T-helper 2 cell (primary cell): ENCODE measurements at places on chromosomes 7 and 10.

DNA sequence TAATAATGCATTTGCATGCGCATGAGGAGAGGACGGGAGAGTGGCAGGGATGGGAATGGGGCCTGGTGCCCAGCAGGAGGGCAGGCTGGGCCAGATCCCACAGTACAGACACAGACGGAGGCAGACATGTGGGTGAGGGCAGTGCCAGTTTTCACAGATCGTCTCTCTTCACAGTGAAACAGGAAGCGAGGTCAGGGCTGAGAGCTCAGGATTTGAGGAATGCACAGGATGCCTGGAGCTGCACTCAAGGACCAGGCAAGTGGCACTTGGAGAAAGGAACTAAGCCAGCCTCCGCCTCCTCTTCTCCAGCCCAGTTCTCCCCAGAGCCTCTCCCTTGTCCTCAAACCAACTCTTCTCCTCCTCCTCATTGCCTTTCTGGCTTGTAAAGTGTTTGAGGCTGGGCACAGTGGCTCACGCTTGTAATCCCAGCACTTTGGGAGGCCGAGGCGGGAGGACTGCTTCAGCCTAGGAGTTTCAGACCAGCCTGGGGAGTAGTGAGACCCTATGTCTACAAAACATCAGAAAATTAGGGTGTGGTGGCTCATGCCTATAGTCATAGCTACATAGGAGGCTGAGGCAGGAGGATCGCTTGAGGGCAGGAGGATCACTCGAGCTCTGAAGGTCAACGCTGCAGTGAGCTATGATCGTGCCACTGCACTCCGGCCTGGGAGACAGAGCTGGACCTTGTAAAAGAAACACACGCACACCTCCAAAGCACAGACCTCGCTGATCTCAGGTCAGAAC lies 115.2 kb downstream of the HIP1 start:
- no peak for DNase-seq

DNA sequence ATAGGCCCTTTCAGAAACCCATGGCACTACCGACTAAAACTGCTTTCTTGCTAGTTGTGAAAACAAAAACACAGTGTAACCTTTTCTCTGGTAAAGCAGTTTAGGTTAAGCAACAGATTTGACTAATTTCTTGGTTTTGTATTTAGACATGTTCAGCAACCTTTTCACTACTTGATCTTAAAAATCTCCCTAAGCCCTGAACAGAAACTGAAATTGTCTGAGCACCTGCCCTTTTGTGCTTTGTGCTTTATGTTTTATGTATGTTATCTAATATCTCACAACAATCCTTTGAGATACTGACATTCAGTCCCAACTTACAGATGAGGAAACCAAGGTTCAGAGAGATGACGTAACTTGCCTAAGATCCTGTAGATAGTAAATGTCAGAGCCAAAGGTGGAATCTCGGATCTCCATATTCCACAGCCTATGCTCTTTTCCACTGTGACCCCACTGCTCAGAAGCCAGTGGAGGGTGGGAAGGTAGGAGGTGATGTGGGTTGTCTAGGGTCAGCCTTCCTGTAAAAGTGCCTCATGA lies 146.6 kb downstream of the LCOR start:
- DNase-seq, result no peak

DNA sequence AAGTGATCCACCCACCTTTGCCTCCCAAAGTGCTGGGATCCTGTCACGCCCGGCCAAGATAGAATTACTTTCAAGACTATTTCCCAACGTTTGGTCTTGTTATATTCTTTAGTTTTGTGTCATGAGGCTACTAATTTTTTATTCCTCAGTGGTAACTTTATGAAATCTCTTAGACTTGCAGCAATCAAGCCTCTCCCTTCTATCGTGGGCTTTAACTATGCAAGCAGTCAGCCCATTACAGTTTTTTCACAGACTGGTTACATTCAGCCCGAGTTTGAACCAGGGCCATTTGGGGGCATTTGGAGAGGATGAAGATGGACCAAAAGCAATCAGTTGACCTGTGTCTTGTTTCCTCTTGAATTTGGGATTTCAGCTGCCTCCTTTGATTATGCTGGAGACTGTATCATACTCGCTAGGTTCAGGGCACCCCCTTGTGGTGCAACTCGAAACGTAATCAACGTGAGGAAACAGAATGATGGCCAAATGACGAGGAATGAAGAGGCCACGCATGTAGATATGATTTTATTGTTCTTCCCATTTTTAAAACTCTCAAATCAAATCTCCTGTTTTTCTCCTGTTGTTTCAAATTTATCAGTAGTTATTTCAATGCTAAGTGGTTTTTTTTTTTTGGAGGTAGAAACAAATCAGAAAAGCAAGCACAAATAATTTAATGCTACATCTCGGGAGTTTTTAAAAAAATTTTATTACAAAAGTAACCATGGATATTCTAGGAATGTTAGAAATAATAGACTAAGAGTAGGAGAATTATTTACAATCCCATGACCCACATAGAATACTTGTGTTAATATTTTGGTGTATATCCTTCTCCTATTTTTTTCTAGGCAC lies 151.6 kb downstream of the KIAA1217 start:
- DNase-seq, result peak; percentile 22

GRCh38 chr7:24963218-24963617 lies 16.8 kb downstream of the OSBPL3 start:
- no peak for DNase-seq

DNA sequence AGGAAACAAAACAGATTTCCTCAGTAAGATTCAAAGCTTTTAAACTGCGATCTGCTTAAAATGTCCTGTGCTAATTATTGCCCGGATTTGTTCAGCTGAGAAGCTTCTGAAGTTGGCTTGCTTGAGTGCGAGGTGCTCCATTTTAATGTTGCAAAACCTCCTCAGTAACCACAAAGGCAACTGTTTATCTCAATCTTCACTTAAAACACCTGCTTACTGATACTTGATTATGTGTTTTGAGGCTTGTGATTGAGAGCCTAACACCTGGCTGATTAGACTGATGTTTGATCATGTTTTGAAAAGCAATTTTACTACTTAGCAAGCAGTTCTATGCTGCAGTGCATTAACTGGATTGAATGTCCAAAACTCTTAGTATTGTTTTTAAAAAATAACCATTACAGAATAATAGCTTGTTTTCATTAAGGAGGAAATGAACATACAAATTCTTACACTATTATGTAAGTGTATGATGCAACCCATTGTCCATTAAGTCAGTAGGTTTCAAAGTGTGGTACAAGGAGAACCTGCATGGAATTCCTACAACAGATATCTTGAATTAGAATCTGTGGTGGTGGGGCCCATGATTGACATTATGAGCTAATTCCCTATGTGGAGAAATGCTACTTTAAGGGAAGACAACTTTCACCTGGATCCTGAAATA lies 96.9 kb upstream of the FAM180A start:
- no peak for DNase-seq

GRCh38 chr10:71126432-71126831 lies 85.9 kb upstream of the UNC5B start:
- DNase-seq, result no peak

- no peak for DNase-seq
These were observed 251.4 kb upstream of the KLF14 start for GRCh38 chr7:130985361-130985760.

GRCh38 chr10:45373576-45374349 lies at the start of gene ALOX5:
ALOX5 (plus strand) TSS chr10:45374216; CDS start chr10:45374280, 64 bp downstream.
- no peak for DNase-seq

DNA sequence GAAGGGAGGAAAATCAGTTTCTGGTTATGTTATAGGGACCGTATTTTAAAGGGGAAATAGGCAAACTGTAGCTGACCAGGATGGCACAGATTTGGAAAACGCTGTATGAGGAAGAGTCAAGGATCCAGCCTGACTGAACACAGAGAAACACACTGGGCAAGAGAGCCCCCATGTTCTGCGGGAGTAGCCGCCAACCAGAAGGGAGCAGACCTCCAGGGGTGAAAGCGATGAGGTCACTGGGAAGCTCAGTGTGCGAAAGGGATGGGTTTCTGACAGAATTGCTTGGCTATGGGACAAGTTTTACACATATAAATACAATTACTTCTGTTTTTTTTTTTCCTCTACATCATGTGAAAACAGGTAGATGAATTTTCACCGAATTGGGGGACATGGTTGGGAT lies 291.6 kb upstream of the PODXL start:
- DNase-seq, result no peak

- DNase-seq, result no peak
These were observed 1214.7 kb downstream of the SORCS3 start for GRCh38 chr10:105855791-105856190.

DNA sequence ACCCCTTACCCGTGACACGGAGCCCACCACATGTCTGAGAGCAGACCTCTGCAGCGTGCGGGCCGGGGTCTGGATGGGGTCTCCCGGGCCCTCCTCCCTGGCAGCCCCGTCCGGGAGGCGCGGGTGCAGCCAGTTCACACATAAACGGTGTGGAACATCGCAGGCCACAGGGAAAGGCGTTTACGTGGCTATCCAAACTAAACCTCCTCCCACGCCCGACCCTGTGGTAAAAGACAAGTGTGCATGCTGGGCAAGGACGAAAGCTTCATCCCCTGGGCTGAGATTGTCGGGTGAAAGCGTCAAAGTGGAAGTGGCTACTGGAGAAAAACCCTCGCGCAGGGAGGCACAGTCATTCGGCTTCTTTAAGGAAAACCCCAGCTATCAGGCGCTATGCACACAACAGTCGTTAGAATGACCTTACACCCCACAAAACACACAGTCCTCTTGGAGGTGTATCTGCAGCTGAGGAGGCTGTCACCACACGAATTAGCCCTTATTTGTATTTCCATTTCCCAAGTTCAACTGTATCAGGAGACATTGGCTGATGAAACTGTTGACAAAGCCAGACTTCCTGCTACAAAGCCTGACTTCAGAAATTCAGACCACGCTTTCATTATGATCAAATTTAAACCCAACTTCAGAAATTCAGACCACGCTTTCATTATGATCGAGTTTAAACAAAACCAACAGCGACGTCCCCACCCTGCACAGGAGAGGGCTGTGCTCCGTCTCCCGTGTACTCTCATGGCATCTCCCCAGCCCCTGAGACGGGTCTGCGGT lies 15.3 kb downstream of the GPER1 start:
- DNase-seq, result no peak

GRCh38 chr7:45185028-45185863 lies 27.7 kb downstream of the RAMP3 start:
- no peak for DNase-seq

DNA sequence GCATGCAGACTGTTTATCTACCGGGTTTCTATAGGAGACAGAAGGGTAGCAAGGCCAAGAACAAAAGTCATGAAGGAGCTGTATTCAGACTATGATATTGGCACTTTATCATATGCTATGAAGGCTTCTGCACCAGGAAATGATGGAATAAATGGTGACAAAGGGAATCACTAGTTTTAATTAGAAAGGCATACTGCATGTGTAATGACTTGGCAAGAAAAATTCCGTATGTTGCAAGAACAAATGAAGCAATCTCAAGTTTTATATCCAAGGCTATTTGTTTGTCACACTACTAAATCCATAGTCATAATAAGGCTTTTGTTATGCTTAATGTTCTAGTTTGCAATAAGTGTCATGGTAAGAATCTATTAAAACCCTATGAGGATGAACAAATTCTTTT lies 230.9 kb downstream of the ZEB1 start:
- DNase-seq, result no peak

DNA sequence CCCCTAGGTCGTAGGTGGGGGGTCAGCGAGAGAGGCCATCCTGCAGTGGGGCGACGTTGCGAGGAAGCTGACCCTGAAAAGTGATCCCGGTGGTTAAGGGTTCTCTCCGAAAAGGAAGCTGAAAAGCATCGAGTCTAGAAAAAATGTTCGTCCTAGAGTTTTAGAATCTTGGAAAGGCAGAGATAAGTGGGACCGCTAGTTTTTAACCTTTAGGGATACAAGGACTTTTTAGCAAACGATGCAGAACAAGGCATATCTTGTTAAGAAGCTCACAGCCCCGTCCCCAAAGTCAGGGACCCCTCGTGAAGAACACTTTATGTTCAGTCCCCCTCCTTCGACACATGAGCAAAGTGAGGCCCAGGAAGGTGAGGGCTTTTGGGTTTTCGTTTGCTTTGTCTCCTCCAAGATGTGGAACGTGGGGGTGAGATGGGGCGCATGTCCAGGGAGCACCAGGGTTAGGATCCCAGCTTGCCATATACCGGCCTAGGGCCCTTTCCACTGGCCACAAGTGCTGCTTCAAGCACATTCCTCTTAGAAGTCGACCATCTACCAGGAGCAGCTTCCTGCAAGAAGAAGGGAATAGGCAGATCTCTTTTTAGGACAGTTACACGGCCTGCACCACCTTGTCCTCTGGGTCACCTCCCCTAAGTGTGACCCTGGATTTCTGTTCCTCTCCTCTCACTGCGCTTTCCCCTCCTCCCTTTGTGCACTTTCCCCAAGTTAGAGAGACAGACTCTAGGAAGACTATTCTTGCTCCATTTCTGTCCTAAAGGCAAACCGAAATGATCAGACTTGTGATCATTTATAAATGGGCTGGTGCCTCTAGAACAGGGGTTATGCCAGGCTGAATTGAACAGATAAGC lies 969 bp downstream of the SLC35G1 start:
- no peak for DNase-seq

DNA sequence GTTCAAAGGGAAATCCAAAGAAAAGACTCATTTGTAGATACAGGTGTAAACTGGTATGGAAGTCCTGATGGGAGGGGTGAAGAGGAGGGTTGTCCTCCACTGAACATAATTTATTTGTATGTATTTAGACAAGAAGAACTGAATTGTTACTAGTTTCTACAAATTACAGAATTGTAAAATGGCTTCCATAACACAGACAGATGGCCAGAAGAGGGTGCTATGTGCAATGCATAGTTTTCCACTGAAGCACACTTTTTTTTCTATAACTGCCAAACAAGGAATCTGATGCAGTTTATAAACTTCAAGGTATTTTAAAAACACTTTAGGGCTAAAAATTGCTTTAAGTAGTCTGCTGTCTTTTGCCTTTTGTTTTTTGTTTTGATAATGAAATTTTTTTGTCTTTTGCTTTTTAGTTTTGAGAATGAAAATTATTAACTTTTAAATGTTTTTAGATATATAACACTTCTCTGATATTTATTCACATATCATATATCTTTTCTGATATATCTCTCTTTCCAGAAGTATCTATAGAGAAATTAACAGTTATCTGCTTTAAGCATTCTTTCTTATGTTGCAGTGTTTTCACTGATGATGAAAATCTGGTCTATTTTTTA lies 58.5 kb downstream of the PHYHIPL start:
- DNase-seq, result no peak

DNA sequence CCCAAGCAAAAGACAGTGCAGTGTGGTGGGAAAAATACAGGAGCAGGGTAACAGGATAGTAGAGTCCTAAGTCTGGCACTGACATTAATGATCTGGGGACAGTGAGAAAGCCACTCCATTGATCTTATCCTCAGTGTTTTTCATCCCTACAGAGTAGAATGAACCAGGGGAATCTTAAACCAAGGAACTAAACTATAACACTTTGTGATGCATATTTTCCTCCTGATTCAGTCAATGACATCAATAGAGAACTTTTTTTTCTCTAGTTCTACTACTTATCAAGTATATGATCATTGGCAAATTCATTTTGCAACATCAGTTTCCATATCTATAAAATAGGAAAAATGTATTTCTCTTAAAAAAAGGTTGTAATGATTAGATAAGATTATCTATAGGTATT lies 151.1 kb downstream of the TMEM26 start:
- no peak for DNase-seq
